ENCODE measurements at places on chromosomes 4 and X.
A peak's percentile ranks its signal among the peaks of the same experiment; 100 is the strongest.

- DNase-seq, result peak; percentile 24
These were observed 18.8 kb upstream of the SMIM14 start for GRCh38 chr4:39657465-39657864.

DNA sequence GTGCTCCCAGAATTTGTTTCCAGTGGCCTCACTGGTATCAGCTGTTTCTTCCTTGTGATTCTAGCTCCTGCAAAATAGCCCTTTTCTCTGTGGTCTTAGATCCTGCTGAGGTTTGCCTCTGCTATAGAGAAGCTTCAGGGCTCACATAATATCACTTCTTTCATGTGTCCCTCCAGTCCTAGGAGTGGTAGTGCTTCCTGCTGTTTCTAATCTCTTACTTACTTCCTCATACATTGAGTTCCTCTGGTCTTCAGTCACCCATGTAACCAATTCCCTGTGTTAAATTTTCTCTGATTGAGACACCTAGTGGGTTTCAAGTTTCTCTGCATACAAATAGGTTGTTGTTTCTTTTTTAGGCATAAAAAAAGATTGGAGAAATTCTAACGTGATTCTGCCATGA, 1567.9 kb downstream of the ARAP2 start:
- DNase-seq, result no peak

DNA sequence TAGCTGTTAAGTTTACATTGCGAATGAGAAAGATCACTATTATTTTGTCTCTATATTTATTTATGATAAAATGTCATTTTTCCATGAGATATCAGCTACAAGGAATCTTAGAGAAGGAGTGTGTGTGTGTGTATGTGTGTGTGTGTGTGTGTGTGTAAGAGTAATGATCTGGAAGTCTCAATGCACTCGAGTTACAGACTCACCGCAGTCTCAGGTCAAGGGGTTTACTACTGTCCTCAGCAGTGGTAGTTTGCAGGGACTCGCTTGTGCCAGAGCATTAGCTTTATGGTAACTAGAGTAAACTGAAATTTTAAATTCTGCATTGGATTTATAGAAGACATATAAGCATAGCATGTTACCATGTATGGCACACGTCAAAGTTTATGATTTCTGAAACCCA, 30.8 kb downstream of the LRP2BP start:
- no peak for DNase-seq

DNA sequence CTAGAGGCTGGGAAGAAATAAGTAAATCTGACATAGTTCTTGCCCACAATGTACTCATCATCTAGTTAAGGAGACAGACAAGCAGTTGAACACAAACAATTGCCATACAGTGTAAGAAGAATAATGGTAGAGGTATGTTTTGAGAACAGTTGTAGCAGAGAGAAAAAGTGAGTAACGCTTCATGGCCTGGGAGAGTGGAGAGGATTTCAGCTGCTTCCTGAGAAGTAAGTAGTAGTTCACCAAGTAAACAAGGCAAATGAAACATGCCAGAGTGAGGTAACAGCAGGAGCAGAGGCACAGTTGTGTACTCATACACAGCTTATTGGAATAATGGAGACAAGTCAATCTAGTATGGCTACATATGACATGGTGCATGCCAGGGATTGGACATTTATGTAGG, 53.6 kb upstream of the RAP2C start:
- no peak for DNase-seq

- DNase-seq, result no peak
These were observed 74.1 kb upstream of the STOX2 start for GRCh38 chr4:183831026-183831446.

DNA sequence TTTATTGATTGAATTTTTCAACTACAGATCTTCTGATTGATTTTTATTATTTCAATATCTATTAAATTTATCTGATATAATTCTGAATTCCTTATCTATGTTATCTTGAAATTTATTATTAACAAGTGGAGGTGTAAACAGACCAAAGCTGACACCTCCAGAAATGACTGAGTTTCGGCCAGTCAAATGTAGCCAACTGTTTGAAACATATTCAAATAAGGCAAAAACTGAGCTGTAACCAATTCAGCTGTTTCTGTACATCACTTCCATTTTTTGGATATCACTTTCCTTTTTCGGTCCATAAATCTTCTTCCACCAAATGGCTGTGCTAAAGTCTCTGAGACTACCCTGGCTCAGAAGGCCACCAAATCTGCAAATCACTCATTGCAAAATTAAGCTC, 2127.3 kb upstream of the AGA start:
- no peak for DNase-seq

DNA sequence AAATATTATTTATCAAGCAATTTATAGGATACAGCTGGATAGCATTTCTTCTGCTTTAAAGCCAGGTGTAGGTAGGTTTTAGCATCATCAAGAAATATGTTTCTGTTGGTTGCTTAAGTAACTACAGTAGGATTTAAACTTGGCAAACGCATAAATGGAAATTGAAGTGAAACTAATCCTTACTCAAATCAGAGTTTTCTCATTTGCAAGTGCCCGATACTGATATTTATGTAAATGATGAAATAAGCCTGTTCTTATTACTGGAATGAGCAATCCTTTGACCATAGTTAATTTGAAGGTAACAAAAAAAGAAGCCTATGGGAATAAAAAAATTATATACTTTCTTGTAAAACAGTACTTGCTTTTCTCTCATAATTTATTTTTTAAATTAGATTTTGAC, 23.2 kb upstream of the PIGA start:
- no peak for DNase-seq

All from suppressor macrophage treated with lipopolysaccharide for 4 hours (primary cell).